GM19239 (cell line): ENCODE measurements at places on chromosomes 3 and 15.

GRCh38 chr15:44554934-44555723, 18.2 kb downstream of the EIF3J start:
- no peak for DNase-seq

- DNase-seq: no peak
These were observed 11.7 kb downstream of the PXYLP1 start for GRCh38 chr3:141243271-141243707.

- DNase-seq: no peak
These were observed 115.4 kb upstream of the PRICKLE2 start for GRCh38 chr3:64340641-64341101.

DNA sequence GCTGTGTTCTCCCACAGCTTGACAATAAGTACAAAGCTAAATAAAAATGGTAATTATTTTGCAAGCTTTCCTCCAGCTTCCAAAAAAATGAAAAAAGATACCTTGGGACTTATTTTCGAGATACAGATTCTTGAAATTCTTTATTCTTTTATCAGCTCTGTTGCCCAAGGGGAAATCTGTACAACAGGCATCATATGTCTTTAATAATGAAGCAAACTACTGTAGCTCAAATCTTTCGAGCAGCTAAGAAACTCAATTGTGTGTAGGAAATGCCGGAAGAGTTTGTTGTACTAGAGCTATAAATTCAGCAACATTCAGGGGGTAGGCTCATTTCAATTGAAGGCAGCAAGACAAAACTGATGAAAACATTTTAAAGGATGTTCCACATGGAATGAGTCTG, 297.7 kb downstream of the GBE1 start:
- DNase-seq: no peak

- no peak for DNase-seq
These were observed at the start of gene LOXL1 for GRCh38 chr15:73926219-73927002. Gene LOXL1, plus strand, starts transcription at chr15:73926462. Its CDS starts 322 bp downstream, at chr15:73926784.

DNA sequence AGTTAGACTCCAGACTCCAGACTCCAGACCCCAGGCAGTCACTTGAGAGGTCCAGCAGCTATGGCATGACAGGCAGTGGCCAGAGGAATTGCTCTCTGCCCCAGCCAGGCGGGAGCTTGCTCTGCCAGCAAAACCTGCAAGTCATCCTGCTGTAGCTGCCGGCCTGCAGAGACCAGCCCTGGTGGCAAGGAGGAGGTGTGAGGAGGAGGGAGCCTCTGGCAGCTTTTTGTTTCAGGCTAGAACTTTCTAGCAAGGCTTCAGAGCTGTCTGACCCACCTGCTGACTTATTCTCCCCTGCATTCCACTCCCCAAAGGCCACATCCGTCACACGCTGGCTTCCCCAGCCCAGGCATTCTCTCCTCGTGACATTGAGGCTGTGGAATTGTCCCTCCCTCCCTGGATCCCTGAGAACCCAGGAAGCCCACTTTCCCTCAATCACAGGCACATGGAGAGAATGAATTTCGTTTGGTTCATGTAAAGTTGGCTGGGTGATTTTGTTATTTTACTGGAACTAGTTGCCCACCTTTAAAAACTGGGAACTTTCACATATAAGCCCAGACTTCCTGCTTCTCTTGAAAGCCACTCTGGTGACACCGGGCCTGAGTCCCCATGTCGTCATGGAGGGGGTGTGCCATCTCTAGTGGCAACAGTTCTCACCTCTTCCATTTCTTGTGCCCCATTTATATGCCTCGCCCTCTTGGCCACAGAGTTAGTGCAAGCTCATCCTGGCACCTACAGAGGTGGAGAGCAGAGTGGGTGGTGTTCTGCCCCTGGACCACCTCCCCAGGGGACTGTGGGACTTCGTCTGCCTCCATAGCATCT, 82.7 kb downstream of the ABHD5 start:
- DNase-seq: no peak

DNA sequence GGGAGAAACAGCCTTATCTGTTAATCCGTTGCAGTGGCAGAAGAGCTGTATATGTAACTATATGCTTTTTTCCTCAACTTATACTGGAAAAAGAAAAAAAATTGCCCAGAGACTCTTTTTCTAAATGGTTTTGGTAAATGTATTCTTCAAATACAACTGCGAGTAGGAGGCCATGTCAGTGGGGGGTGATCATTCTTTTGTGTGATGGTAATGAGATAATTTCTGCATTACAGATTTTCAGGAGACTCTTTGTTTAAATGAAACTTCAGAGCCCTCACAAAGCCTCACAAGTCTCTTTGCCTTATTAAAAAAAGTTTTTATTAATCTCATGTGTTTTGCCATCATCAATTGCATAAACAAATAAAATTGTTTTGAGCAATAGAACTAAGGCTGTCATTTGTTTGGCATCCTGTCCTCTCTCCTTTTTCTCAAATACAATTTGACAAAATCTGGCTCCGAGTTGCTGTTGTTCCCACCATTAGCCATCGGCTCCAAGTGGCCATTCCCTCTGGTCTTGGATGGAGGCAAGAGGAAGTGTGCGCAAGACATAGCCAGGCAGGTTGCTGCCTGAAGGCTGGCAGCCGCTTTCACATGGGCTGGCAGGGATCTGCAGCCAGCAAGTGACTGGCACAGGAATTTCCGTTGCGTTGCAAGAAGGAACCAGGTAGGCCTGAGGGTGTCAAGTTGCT, 116.7 kb downstream of the FNDC3B start:
- no peak for DNase-seq

GRCh38 chr15:77224352-77224751, 153.4 kb upstream of the TSPAN3 start:
- no peak for DNase-seq

DNA sequence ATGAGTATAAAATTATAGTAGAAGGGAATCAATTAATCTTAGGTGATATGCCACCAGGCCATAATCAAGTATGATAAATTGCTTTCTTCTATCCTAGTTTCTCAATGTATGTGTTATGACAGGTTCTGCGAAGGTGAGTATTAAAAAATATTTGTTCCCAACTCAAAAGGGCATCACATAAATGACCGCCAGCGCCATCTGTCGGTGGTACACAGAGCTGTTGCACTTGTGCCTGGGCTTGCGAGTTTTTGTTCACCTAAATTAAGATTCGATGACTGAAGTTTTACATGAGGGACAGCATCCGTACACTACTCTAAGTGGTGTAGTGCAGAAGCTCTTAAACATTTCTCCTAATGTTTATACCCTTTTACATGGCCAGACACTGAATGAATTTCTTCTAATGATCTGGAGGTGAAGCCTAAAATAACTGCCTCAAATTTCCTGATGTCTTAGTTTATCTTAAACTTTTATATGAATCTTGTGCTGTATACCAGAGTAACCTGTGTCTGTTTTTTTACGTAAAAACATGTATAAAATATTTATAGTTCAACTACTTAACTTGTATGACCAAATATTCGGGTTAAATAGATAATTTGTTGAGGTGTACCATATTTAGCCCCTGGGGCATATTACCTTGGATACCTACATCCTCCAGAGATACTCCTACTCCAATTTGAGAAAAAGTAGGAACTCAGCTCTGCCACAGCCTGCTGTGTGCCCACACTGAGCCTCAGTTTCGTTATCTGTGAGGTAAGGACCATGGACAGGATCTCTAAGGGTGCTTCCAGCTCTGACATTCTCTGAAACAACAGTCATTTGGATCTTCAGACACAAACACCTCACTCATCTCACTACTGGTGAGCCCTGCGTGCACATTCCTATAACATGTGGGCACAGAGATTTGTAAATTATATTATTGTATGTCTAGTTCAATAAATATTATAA, 365.6 kb downstream of the MAGI1 start:
- peak; percentile 5 for DNase-seq

DNA sequence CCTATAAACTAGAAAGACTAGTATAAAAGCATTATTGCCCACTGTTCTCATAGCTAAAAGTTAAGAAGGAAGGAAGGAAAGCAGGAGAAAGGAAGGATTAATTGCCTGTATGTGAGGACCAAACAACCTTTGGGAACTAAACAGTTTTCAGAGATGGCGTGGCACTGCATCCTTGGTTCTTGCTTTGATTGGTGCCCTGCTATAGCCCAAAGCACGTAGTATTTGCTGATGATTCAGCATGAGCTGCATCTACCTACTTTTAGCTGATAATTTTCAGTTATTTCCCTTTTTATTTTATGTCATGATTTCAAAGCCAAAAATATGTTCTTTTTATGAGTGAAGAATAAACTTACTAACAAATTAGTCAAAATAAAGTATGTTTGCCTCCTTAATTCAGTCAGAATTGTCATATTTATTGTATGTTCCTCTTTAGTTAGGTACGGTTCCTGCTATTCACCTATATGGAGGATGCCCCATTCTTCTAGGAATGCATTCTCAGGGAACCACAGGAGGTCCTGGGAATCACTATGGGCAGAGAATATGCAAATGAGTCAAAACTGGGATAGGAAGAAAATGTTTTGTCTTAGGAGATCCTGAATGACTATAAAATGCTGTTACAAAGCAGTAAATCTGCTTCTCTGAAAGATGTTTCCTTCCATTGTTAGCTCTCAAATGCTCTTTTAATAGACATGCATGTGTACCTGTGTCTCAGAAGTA, 65.4 kb upstream of the THSD4 start:
- no peak for DNase-seq

- no peak for DNase-seq
These were observed 5.6 kb downstream of the CLSTN2 start for GRCh38 chr3:139940622-139941021.

DNA sequence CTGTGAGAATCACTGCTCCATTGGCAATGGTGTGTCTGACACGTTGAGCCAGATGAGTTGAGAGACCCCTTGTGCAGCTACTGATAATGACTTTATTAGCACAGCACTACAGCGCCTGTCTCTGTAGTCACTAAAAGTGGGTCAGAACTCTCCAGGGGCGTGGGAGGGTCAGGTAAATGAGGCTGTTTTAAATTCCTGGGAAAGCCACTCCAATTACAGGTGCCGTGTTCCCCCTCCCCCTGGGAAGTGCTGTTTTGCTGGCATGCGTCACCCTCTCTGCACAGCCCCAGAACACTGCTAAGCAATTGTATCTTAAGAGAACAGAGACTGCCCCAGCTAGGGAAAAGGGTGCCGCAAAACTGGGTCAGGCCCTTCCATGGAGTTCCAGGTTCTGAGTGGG, 21.5 kb upstream of the CPNE9 start:
- DNase-seq: no peak

DNA sequence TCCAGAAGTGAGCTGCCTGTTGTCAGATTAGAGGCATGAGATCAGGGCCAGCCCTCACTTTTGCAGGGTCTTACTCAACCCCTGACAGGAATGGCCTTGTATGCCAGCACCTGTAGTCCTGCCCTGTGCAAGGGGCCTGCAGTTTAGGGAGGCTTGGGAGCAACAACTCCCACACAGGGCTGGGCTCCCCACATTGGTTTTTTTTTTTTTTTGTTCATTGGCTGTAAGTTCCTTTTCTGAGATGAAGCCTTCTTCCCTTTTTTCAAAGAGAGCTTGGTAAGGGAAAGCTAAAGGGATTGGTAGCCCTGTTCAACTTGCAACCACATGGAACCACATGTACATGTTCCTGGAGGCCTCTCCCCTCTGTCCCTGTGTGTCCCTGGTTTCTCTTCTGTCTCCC, 46.4 kb downstream of the TNFAIP8L3 start:
- no peak for DNase-seq

DNA sequence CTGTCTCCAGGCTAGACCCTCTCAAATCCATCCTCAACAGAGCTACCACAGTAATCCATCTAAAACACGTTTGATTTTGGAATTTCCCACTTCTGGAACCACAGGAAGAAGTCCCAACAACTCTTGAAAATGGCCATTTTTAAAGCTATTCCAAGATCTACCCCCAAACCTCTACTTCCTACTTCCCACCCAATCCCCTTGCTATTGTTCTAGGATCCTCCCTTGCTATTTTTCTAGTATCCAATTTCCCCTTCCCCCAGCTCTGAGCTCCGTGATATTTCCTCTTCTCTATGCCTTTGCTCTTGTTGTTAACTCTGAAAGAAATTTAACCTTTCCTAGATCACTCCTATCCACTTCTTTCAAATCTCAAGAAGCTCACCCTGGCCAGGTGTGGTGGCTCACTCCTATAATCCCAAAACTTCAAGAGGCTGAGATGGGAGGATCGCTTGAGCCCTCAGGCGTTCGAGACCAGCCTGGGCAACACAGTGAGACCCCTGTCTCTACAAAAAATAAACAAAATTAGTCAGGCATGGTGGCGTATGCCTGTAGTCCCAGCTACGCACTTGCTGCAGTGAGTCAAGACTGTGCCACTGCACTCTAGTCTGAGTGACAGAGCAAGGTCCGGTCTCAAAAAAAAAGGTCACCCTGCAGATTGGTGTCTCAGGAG, 13.0 kb downstream of the UACA start:
- no peak for DNase-seq

DNA sequence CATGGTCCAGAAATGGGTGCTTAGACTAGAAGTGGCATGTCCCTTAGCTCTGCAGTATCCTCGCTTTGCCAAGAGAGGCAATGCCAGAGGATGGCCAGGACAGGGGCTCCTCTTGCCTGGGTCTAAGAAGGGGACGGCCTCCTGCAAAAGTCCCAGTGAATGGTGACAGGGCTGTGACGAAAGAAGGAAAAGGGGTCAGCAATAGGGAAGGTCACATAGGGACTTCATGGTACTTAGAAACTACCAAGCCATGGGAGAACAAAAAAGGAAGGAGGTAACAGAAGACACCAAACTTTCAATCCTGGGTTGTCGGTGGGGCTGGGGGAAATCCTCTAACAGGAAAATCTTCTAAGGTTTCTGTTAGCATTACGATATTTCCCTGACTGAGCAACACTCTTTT, 36.2 kb upstream of the ATOSA start:
- no peak for DNase-seq

- DNase-seq: no peak
These were observed 188.8 kb upstream of the ARL6 start for GRCh38 chr3:97575742-97576141.

GRCh38 chr3:126100634-126101301, 16.8 kb upstream of the SLC41A3 start:
- DNase-seq: no peak

- no peak for DNase-seq
These were observed 14.6 kb upstream of the DUSP7 start for GRCh38 chr3:52070724-52071621.

- no peak for DNase-seq
These were observed 2.2 kb downstream of the DENND4A start for GRCh38 chr15:65789759-65790425.

- DNase-seq: no peak
These were observed 35.4 kb downstream of the PCOLCE2 start for GRCh38 chr3:142853270-142854168.

GRCh38 chr3:101095693-101096430, 102.6 kb upstream of the ABI3BP start:
- DNase-seq: no peak

- no peak for DNase-seq
These were observed 13.2 kb downstream of the GREM1 start for GRCh38 chr15:32730677-32731654.

- DNase-seq: no peak
These were observed 31.3 kb downstream of the CD200 start for GRCh38 chr3:112364291-112364690.
